ENCODE measurements at places on chromosomes 7 and 10. TPM values are rescaled to one million over a fixed set of nuclear protein-coding genes. Genes with fewer than 3 reads are reported as not detected.
A peak's percentile ranks its signal among the peaks of the same experiment; 100 is the strongest.

DNA sequence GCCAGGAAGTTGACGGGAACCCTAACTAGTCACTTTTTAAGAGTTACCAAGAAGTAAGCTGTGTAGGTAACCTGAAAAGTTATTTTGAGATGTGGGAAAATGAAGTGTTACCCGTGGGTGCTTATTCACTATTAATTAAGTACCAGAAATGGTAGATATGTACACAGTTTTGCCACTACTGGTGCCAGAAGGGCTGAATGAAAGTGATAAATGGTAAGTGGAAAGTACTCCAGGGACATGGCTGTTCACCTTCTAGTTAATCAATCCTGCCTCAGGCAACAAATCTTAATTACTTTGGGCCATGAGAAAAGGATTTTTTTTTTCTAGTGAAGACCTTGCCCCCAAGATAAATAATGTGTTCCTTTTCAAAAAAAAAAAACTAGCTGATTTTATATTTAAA lies 15.8 kb downstream of the NET1 start:
- DNase-seq = no peak

DNA sequence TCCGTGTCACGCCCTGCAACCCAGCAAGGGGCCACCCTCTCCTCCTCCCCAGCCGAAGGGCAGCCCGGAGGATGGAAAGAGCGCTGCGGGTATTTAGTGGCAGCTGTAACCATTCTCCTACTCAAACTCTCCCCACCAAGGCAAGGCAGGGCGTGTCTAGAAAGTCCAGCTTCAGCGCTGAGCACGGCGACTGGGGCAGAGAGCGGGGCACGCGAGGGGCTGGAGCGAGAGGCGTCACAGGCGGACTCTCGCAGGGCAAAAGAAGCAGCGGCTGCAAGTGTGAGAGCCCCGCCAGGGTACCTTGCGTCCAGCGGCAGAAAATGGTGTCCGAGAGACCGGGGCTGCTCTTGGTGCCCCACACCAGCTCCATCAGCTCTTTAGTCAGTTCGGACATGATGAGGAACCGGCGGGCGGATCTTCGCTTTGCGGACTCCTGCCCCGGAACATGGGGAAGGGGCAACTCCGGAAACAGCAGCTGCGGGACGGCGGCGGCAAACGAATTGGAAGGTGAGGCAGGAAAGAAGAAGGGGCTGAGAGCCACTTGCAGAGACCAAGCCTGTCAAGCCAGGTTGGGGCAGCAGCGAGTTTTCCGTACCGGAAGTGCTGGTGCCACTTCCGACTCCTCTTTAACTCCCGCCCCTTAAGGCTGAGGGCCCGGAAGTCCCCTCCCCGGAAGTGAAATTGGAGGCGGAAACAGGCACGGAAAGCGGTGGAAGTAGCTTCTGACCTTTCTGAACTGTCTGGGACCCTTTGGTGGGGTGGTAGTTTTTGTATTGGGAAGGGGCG lies at the start of gene MINDY3:
MINDY3 (minus strand) TSS at position 602 of the 786 bp plus-strand sequence; CDS start at position 394, 208 bp downstream.
- DNase-seq = peak; percentile 72

ELN gene
- 130 TPM for polyA plus RNA-seq

TIAL1 gene
- polyA plus RNA-seq = 128 TPM

ASZ1 gene
- polyA plus RNA-seq = not detected
